8988T (cell line): ENCODE measurements at places on chromosomes 1 and 21.

DNA sequence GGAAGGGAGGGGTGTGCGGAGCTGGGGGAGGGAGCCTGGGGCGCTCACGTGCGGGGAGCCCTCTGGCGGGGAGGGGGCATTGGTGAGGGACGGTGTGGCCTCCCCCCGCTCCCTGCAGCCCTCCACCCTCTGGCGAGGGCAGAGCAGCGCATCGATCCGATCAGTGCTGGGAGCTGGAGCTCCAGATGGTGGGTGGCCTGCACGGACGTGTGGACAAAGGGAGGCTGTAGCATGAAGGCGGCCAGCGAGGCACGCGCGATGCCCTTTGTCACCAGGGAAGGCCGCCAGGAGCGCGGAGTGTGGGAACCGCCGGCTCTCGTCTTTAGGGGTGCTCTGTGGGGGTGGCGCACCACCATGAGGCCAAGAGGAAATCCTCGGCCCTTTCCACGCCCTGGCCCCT, 5.4 kb upstream of the HES5 start:
- no peak for DNase-seq

GRCh38 chr1:116472431-116472961, 98.3 kb downstream of the CD58 start:
- DNase-seq: no peak

- no peak for DNase-seq
Observed at GRCh38 chr1:244335456-244335855, 116.3 kb downstream of the ADSS2 start.

- DNase-seq: no peak
Observed at GRCh38 chr1:15618655-15619525, 1.6 kb downstream of the DDI2 start.

GRCh38 chr1:174702011-174702410, 254.2 kb downstream of the GPR52 start:
- no peak for DNase-seq

DNA sequence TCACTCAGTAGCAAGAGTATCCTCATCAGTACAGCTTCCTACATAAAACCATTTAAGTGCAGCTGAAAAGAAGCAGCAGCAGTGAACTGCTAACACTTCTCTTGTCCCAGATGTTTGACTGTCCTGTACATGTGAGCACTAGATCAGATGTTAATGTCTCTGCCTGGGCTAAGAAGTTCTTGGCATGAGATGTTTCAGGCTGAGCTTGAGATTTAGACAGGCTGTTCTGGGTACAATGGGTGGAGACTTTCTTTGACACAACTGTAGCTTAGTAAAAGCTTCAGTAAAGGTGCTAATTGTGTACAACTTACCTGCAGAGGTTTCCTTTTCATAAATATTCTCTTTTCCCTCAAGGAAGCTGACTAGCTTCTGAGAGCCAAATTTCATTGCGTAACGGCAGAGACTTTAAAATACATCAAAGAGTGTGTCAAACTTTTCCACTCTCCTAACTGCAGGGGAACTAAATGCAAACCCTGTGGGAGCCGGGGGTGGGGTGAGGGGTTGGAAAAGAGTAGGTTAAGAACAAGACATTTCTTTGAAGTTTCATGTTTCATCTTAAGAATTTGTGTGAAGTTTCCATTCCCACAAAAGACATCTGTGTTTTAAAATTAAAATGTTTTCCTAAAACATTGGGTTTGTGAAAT, 82.1 kb upstream of the CCDC190 start:
- DNase-seq: no peak
